Right forelimb (tissue), 1 donor: ENCODE measurements at places on chromosomes 3 and 15.

- no peak for DNase-seq
These were observed 13.0 kb downstream of the P2RY12 start for GRCh38 chr3:151371526-151371925.

GRCh38 chr15:58528188-58528870, 96.5 kb downstream of the LIPC start:
- DNase-seq: no peak

DNA sequence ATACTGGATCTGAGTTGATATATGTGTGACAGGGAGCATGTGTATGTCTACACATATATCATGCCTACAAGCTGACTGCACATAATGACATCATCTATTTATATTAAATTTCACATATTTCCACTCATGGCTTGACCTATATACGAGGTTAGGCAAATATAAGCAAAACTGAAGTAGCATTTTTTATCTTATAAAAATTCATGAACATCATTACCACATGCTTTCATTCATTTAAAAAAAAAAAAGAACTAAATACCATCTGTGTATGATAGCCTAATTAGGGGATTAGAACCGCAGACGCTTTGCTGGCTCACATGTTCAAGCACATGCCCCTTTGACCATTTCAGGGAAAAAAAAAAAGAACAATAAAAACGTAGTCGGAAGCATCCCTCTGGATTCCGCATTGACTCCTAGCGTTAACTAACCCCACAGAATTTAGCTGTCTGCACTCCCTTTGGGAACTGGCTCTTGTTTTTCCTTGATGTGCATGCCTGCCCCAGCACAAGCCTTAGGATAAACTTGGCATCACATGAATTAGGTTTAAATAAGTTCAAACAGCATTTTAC, 888.4 kb downstream of the ROBO1 start:
- DNase-seq: no peak

- DNase-seq: no peak
These were observed 36.7 kb downstream of the CIP2A start for GRCh38 chr3:108552267-108553159.

DNA sequence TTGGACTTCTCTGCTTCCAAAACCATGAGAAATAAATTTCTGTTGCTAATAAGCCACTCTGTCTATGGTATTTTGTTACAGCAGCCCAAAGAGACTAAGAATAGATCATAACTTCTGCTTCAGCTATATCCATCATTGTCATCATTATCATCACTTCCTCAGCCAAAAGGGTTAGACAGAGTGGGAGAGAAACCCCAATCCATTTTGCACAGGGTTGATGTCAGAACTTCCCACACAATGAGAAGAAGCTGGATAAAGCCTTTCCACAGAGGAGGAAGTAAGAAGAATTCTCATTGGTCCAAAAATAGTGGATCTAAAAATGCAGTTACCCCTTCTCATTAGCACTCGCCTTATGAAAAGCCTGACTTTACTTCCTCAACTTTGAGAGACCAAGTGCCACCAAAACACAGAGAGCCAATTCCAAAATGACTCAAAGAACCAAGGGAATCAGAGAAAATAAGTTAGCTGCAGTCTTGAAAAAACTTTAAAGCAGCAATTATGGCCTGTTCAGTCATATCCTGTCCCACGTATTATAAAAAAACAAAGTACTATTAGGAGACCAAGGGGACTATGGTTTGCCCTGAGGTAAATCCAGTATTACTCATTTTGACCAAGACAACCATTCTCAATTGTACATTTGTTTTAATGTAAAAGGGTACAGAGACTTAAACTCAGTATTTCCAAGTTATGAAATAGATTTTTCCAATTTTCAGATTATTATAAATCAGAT, 80.2 kb downstream of the WNT5A start:
- DNase-seq: no peak

- no peak for DNase-seq
These were observed 51.6 kb downstream of the TRPM1 start for GRCh38 chr15:31049682-31050615.

GRCh38 chr3:126127904-126128303, 44.0 kb upstream of the SLC41A3 start:
- DNase-seq: peak; percentile 16

DNA sequence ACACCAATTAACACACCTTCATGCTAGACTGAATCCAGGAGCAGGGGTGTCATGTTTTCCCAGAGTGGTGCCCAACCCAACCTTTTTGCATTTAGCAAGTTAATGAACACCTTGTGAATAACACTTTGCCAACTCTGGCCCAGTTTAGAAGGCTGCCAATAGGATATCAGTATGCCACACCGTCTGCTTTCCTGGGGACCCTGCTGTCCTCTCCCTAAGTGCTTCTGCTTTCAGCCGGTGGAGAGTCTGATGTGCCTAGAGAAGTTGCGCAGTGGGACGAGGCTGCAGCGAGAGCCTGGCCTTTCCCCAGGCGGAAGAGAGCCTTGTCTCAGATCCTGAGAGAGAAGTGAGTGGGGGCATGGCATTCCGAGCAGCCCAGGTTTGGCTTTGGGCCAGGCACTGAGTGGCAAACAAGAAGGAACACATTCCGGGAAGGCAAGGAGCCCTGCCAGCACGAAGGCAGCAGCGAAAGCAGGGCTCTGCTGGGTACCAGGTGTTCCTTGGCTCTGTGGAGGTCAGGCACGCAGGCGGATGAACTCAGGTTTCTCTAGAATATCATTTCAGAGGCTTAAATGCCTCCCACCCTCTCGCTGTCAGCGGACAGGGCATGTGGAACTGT, 36.9 kb downstream of the SENP8 start:
- DNase-seq: peak; percentile 74

DNA sequence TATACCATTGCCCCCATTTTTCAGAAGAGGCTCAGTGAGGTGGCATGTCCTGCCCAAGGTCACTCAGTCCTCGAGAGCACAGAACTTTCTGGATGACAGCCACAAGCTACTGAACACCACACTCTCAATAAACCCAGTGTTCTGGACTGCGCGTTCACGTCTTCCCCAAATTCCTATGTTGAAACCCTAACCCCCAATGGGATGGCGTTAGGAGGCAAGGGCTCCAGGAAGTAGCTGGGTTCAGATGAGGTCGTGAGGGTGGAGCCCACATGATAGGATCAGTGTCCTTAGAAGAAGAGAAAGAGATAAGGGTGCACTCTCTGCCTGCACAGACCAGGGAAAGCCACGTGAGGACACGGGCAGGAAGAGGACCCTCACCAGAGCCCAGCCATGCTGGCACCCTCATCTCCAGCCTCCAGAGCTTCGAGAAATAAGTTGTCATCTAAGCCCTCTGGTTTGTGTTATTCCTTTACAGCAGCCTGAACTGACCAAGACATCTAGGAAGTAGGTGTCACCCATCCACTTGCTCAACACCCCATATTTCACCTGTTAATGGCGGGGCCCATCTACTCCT, 324.0 kb downstream of the UACA start:
- peak; percentile 34 for DNase-seq

DNA sequence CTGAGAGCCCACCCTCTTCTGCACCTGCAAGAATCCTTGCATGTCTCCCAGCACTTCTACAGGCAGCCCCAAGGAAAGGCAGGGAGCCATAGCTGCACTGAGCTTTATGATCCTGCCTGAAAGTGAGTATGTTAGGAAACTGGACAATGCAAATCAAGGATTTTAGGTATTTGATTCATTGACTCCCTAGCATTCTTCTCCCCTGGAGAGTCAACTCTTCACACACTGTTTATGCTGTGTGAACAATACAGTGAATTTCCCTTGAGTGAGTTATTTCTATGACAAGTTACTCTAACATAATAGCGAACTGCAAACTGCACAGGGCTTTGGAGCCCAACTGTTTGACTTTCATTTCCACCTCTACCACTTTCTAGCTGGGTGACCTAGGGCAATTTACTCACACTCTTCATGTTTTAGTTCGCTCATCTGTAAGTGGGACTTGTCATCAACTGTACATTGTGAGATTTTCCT, 96.0 kb upstream of the PHLDB2 start:
- no peak for DNase-seq

DNA sequence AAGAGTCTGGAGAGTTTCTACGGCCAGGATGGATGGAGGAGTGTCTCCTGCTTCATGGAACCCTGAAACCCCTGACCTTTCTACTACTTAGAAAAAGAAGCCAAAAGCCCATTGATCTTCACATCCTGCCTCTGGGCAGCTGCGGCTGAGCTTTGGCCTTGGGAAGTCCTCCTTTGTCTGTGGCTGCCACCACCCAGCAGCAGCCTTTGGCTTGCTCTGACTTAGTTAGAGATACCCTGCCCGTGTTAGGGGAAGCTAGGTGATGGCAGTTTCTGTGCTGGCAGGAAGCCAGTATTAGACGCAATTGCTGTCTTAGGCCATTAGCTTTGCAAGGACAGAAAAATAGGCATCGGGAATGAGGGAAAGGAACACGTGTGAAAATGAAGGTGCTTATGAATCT, 18.8 kb downstream of the APH1B start:
- DNase-seq: no peak

GRCh38 chr15:36497901-36498300, 81.5 kb upstream of the CDIN1 start:
- no peak for DNase-seq

GRCh38 chr3:131221731-131222130, 159.8 kb upstream of the NUDT16 start:
- DNase-seq: no peak

DNA sequence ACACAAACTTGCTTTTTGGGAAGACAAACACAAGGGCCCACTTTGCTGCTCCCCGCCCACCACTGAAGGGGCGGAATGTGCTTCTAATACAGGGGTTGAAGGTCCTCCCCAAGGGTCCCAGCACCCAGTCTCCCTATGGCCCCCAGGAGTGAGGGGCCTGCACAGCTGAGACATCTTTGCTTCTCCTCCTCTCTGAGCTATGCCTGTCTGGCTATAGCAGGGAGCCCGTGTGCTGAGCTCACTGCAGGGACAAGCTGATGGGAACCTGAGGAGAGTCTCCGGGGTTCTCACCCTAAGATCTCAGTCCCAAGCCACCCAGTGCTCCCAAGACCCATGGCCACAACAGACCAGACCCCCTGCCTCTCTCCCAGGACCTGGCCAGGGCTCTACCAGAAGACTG, 61.1 kb upstream of the ACAN start:
- DNase-seq: no peak

- no peak for DNase-seq
These were observed 26.0 kb upstream of the MCTP2 start for GRCh38 chr15:94205366-94205765.

DNA sequence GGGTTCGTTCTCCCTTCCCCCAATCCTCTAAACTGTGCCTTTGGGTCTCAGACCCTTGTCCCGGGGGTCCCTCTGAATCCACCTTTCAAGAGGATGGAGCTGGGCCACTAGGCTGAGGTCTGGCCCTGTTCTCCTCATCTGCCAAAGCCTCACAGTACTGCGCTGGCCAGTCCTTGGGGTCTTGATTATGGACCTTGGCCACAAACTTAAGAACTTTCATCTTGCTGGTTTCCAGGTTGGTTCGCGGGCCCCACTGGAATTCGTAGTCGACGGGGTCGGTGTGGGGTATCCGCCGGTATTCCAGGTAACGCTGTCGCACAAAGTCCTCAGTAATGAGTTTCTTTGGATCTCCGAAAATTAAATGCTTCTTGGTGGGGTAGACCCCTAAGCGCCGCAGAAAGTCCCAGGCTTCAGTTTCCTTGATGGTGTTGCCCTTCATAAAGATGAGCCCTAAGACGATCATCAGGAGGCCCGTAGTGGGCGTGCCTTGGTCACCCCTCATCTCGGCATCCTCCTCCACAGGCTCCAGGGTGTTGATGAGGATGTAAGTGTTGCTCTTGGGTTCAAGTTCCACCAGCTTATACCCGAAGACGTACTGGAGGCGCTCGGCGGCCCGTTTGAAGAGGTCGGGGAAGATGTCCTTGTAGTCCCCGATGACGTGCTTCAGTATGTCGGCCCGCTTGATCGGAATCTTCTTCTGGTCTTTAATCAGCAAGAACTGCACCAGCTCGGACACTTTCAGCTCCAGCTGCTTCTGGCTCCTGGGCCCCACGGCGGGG, 727 bp downstream of the NSMCE3 start:
- DNase-seq: peak; percentile 46

- DNase-seq: no peak
These were observed 317.7 kb downstream of the MECOM start for GRCh38 chr3:169345662-169346331.

DNA sequence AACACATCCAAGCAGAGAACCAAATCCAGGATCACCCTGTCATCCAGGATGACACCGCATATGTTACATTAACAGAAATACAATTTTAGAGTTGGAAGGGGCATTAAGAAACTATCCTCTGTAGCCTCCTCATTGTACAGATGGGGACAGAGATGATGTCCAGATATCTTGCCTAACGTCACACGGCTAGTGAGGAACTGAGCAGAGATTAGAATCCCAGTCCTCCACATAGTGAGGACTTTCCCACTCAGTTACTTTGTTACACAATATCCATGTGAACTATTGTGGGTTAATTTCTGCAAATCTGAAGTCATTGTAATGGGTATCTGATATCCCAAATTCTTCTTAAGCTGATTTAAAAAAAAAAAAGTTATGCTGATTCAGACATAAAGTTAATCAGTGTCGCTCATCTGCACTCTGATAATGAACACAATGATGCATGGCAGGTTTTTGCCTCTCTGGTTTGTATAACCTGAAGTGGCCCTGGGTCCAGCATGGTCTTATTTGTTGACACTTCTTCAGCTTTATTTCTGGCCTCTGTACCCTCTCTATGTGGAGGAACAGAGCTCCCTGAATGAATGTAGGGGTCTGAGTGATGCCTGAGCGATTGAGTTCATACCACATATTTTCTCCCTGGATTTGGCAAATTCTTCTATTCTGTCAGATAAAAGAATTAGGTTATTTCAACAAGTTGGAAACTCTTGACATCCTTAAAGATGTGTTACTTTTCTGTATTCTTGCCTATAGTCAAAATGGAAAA, 76.0 kb upstream of the LIMD1 start:
- DNase-seq: no peak

DNA sequence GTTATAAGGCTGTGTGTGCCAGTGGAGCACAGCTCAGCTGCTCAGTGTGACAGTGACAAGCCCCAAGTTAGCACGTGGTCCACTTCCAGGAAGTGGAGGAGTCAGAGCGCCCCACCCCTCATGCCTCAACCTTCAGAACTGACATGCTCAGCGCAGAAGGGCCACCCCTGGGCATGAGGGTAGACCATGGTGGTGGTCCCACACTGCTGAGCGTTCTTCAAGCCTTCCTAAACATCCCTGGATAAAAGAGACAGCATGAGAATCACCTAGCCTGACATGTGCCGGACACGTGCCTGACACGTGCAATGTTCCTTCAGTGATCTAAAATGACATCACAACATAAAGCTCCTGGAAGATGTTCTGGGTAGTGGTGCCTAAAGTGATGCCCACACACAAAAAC, 16.8 kb downstream of the ATP10A start:
- DNase-seq: no peak

GRCh38 chr15:75578173-75578947, 755 bp downstream of the PTPN9 start:
- peak; percentile 51 for DNase-seq

GRCh38 chr3:20105513-20106280, 65.5 kb downstream of the KAT2B start:
- no peak for DNase-seq

GRCh38 chr3:36843065-36844051, 79.0 kb upstream of the DCLK3 start:
- DNase-seq: no peak

DNA sequence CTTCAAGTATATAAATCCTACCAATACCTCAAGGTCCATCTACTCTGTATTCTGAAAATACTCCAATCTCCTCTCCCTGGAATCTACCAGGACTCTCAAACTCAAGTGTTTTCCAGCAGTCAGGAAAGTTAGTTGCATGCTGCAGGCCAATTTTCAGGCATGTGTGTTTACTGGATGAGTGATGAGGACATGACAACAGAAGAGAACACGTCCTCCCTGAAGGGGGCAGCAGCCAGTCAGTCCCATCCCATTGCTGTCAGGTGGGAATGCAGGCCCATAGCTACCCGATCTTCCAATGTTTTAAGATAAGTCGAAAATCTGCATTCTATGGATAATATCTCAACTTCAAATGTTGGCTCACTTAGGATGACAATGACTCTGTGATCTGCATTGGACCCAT, 496.2 kb downstream of the FHIT start:
- DNase-seq: no peak
